ENCODE measurements at places on chromosomes 5 and 9. TPM values are rescaled to one million over a fixed set of nuclear protein-coding genes. Genes with fewer than 3 reads are reported as not detected.

ITK gene
- not detected for total RNA-seq

NME5 gene
- 0.39 TPM for total RNA-seq

HEMGN gene
- total RNA-seq = not detected

MAP3K1 gene
- total RNA-seq = 9.3 TPM

OR1J2 gene
- total RNA-seq = not detected

MARCHF6 gene
- total RNA-seq = 17.4 TPM

TMC1 gene
- total RNA-seq = 0.13 TPM

PCDHGA5 gene
- total RNA-seq = 0.53 TPM

FBLL1 gene
- total RNA-seq = not detected

TMEM232 gene
- total RNA-seq = not detected

IFNA13 gene
- not detected for total RNA-seq

VAV2 gene
- total RNA-seq = 12.8 TPM

N4BP3 gene
- total RNA-seq = 13.1 TPM

EXOC3 gene
- 27.7 TPM for total RNA-seq

PAX5 gene
- not detected for total RNA-seq

ZNF474 gene
- not detected for total RNA-seq

PTPN3 gene
- under 0.01 TPM for total RNA-seq

CARD6 gene
- total RNA-seq = 21.7 TPM

SLC6A3 gene
- total RNA-seq = not detected

SPATA31A3 gene
- not detected for total RNA-seq

NUP188 gene
- 50.4 TPM for total RNA-seq

ARSI gene
- total RNA-seq = 0.49 TPM

ROR2 gene
- not detected for total RNA-seq

MYOZ3 gene
- 0.05 TPM for total RNA-seq

ADGRD2 gene
- total RNA-seq = not detected

CCDC112 gene
- total RNA-seq = 5.8 TPM

IFNA21 gene
- not detected for total RNA-seq

CD72 gene
- total RNA-seq = not detected

PAEP gene
- total RNA-seq = not detected

PTPRD gene
- total RNA-seq = 2.1 TPM

IGIP gene
- 2.2 TPM for total RNA-seq

NDUFS4 gene
- total RNA-seq = 144 TPM

GFI1B gene
- not detected for total RNA-seq

ELOVL7 gene
- total RNA-seq = 2.5 TPM

LTC4S gene
- not detected for total RNA-seq

Data from mammary microvascular endothelial cell (primary cell).